ENCODE measurements at places on chromosomes 16 and 17. TPM values are rescaled to one million over a fixed set of nuclear protein-coding genes. Genes with fewer than 3 reads are reported as not detected.

DNA sequence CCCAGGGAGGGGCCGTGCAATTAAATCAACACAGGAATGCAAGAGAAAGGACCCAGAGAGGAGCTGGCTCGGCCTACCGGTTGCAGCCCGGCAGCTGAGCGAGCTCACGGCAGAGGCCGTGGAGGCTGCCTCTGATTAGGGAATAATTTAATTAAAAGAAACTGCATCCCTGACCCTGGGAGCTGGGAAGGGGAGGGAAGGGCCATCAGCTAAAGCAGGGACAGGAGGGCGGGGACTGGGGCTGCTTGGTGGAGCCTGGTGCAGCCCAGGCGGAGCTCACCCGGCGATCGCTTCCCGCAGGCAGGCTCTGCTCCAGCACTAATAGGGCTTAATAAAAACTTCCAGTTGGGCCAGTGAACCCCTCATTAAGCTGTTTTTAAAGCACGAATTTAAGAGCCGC, 43.4 kb downstream of the LMF1 start:
- no peak for DNase-seq

NLRC3 gene
- 2.5 TPM for polyA plus RNA-seq

DNA sequence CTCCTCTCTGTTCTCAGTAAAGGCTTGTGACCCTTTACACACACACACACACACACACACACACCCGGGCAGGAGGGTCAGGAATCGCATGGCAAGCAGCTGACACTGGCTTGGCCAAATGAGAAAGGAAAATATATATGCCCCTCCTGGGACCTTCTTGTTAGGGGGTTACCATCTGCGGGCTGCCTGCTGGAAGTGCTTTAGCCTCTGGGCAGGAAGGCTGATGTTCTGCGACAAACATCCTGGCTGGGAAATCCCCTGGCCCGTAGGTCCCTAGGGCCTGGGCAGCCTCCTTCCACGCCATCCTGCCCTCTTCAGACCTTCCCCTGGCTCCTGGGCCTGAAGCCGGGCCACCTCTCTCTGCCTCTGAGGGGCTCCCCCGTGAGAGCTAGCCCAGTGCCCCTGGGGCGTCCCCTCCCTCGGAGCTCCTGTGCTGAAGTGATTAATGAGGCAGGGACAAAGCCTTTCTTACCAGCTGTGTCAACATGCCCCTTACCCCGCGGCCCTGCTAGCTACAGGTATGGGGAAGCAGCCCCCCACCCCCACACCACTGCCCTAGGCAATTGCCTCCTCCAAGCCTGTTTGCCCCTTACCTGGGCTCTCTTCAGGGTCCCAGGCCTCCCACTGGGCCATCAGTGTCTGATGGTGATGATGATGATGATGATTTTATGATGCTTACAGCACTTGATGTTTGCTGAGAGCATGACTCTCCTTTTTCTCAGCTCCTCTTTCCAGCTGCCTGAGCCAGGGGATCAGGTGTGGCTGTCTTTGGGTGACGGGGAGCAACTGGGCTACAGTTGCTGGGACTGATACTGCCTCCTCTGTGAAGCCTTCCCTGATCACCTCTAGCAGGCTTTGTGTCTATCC, 32.8 kb upstream of the ETV4 start:
- peak; percentile 90 for DNase-seq

DNA sequence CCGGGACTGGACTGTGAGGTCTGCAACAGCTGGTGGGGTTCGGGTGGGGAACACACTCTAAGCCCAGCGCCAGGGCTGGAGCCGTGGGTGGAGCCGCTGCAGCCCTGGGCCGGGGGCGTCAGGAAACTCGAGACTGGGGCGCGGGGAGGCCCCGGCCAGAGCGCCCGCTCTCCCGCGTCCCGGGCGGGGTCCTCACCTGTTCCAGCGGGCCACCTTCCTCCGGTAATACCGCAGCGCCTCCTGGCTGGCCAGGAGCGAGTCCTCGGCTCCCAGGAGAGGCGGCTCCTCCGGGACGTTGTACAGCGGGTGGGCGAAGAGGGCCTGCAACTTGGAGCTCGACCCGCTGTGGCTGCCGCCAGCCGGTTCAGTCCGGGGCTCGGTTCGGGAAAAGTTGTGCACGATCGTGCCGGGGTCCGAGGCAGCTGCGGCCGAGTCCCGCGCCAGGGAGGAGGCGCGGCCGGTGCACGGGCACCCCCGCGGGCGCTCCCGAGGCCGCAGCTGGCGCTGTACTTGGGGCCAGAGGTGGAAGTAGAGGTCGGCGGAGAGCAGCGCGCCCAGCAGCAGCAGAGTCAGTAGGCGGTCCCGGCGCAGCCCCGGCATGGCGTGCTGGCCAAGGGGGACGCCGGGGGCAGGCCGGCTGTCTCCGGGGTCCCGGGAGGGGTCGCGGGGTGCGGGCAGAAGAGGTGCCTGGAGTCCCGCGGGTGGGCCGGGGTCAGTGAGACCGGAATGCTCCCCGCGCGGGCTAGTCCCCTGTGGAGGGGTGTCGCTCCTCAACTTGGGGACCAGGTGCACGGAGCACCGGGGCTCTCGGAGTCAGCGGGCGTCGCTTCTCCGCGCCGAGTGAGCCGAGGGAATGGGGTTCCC, 868 bp downstream of the FAM20A start:
- DNase-seq = peak; percentile 34

GRCh38 chr17:49218941-49219913, 8.7 kb downstream of the ABI3 start:
- no peak for DNase-seq

DNA sequence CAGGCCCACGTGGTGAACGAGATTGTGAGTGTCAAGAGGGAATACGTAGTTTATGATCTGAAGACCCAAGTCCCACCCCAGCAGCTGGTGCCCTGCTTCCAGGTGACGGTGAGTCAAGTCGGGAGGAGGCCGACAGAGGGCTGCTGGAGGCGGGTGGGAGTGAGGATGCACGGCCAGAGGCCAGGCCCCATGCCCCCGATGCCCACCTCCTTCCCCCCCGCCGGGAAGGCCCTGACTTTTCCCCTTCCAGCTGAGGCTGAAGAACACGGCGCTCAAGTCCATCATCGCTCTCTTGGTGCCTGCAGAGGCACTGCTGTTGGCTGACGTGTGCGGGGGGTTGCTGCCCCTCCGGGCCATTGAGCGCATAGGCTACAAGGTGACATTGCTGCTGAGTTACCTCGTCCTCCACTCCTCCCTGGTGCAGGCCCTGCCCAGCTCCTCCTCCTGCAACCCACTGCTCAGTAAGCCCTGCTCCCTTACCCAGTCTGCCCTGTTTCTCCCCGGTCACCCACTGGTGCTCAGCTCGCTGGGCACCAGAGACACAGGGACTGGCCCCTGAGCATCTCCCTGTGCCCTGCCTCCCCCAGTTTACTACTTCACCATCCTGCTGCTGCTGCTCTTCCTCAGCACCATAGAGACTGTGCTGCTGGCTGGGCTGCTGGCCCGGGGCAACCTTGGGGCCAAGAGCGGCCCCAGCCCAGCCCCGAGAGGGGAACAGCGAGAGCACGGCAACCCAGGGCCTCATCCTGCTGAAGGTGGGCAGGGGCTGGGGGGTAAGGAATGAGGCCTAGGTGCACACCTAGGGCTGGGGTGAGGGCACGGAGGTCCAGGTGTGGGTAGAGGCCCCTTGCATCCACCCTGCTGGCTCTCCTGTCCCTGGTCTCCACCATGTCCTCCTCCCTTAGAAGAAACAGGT, 2.6 kb downstream of the ZACN start:
- DNase-seq = peak; percentile 37

GRCh38 chr17:19502517-19502916, 31.1 kb upstream of the SLC47A1 start:
- no peak for DNase-seq

DNA sequence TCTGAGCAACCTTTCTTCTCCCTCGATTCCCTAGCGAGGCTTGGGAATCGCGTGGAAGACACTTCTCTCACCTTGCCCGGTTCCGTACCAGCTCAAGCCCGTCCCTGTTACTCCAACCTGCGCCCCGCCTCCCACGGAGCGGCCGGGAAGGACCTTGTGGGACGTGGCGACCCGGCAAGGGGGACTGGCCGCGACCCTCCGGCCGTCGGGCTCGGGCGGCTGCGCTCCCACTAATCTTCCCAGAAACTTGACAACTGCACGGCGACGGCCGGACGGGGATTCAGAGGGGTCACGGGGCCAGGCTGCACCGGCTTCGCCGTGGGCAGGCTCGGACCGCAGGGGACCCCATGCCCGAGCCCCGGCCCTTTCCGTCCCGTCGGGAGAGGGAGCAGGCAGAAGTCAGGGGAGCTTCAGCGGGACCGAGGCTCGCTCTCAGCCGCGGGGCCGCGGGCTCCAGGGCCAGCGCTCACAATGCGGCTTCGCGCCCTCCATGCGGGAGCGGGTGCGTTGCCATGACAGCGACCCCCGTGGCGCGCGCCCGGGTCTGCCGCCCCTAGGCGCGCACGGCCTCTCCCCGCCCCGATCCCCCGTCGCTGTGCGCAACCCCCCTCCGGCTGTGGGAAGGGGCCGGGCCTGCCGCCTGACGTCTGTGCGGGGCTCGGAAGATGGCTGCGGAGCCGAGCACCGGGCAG, at the start of gene SGSM2:
Gene SGSM2, plus strand, starts transcription at position 650 of the 692 bp plus-strand sequence. CDS start 188 bp downstream, outside the sequence.
- peak; percentile 34 for DNase-seq

RPAIN gene
- polyA plus RNA-seq = 62.4 TPM

DNA sequence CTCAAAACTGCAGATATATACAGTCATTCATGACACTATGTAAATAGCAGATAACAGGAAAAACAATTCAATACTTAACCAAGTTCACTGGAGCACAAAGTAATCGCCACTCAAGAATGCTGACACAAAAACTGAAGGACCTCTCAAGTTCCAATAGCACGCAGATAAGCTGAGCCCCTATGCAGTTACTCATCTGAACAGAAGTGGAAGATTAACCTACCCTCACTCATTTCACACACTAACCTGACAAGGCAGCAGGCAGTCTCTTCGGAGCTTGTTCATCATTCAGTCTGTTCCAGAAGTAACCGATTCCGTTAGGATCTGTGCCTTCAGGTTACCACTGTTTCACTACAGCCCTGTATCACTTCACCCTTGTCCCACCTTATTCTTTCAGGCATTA, 6.0 kb downstream of the HELZ start:
- peak; percentile 33 for DNase-seq

GRCh38 chr16:10599626-10600025, 19.2 kb upstream of the EMP2 start:
- DNase-seq = no peak

DNA sequence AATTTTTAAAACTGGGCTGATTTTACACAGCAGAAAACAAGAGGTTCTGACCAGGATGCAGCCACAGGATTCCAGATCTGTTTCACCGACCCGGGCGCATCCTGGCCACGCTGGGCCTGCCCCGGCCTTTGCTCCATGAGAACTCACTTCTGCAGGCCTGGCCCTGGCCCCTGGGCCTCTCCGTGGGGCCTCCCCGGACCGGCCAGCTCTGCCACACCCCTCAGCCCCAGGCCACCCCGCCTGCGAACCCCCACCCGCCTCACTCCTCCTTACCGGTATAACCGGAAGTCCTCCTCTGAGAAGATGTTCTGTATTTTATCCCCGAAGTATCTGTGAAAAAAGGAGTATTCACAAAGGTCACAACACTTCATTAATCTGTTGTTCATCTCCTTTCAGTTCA, 13.1 kb upstream of the HEXD start:
- no peak for DNase-seq

- no peak for DNase-seq
Measured at GRCh38 chr17:63587770-63588169, 12.9 kb upstream of the TACO1 start.

- peak; percentile 67 for DNase-seq
Measured at GRCh38 chr17:50909765-50910605, 43.8 kb upstream of the TOB1 start.

GRCh38 chr16:74100395-74101326, 196.0 kb upstream of the PSMD7 start:
- DNase-seq = no peak

NEK8 gene
- polyA plus RNA-seq = 4.8 TPM

DNA sequence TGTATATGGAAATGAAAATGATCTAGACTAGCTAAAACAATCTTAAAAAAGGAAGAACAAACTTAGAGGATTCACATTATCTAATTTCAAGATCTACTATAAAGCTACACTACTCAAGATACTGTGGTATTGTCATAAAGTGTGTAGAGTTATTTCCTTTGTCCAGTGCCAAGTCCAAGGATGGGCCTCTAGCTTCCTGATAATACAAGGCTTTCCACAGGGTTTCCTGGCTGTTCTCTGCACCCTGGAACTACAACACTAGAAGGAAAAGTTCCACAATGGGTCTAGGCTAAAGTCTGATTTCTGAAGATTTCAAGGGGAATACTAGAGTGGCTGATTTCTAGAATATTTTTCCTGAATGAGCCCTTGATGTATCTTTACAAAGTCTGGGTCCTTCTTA, 34.2 kb downstream of the TBC1D3B start:
- peak; percentile 58 for DNase-seq

GRCh38 chr17:66353937-66354401, 51.6 kb downstream of the PRKCA start:
- no peak for DNase-seq

CHST4 gene
- polyA plus RNA-seq = 0.12 TPM

- peak; percentile 37 for DNase-seq
Measured at GRCh38 chr17:83125515-83126274, 46.3 kb downstream of the METRNL start.

MAZ gene
- polyA plus RNA-seq = 236 TPM

KLHL10 gene
- polyA plus RNA-seq = 0.06 TPM

DNA sequence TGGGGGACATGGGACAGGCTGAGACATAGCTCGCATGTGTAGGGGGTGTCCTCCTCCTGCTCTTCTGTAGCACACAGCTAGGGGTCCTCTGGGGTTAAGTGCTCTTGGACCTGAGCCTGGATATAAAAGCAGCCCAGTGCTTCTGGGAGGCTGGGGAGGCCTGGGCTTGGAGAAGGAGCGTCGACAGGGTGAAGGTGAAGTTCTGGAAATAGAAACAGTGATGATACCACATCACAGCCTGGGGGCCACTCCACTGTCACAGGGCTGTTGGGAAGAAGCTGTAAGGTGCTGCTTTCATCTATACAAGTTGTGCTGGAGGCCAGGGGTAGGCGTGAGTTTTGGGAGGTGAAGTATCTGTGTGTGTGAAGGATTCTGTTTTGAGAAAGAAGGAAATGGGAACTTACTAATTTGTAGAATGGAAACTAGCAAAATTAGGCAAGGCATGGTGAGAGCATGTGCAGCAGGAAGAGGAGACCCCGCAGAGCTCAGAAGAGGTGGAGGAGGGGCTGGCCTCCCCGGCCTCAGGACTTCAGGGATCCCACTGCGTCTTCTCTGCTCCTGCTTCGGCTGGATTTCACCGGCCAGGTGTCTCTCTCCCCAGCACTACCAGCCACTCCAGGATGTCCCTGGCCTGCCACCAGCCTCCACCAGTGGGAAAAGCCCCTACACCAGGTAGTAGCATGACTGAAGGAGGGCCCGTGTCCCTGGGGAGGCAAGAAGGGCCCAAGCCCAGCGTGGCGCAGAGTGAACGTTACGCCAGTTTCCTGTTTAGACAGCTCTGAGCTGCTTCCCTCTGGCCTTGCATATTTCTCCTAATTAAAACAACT, 19.4 kb downstream of the PLCG2 start:
- DNase-seq = no peak

VAT1L gene
- polyA plus RNA-seq = 14.8 TPM
